ENCODE measurements at places on chromosomes 11 and 22.
A peak's percentile ranks its signal among the peaks of the same experiment; 100 is the strongest.

DNA sequence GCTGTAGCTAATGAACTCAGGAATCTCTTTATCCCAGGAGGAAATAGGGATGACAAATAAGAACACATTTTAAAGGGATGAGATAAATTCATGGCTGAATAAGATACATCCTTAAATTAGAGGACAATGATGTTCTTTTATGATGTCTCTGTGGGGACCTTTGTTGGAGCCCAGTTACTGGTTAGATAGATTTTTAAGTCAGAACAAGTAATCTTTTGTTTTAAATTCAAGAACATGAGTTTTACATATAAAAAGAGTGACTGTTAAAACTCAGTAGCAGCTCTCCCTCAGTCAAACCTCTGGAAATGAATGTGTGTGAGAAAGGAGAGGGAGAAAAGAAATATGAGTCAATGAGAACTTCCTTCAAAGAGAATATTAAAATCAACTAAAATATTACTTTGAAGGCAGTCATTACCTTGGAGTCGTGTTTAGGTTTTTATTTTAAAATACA lies 241.6 kb downstream of the SWAP70 start:
- DNase-seq = no peak

GRCh38 chr11:19886498-19886897 lies 173.9 kb downstream of the NAV2 start:
- DNase-seq = no peak

DNA sequence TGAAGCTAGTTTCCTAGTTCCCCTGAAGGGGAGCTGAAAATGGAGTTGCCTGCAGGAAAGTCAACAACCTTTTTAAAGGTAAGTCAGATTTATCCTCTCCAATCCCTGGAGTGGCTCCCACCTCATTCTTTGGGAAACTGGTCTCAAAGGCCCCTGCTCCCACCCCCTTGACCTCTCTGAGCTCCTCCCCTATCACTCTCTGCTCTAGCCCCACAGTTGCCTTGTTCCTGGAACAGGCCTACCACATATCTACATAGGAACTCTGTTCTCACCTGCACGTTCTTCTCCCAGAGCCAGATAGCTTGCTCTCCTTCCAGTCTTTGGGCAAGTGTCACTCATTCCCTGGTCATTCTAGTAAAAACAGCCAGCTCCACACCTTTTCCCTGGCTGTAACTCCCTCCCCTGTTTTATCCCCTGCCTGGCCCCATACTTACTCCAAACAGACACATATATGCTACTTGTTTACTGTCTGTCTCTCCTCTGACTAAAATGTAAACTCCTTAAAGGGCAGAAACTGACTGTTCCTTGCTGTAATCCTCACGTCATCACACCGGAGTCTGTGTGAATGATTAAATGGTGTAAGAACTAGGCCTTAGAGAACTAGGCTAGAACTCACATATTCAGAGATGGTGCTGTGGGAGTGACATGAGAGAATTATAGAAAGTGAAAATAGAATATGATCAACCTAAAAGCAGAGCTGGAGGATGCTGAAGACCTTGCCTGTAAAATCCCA lies 53.3 kb downstream of the TCF20 start:
- DNase-seq = no peak

GRCh38 chr11:108973402-108974162 lies 308.7 kb downstream of the DDX10 start:
- no peak for DNase-seq

GRCh38 chr22:31235081-31235480 lies 23.0 kb downstream of the LIMK2 start:
- DNase-seq = no peak

GRCh38 chr22:11627436-11627797 lies 3900.6 kb upstream of the OR11H1 start:
- DNase-seq = no peak

DNA sequence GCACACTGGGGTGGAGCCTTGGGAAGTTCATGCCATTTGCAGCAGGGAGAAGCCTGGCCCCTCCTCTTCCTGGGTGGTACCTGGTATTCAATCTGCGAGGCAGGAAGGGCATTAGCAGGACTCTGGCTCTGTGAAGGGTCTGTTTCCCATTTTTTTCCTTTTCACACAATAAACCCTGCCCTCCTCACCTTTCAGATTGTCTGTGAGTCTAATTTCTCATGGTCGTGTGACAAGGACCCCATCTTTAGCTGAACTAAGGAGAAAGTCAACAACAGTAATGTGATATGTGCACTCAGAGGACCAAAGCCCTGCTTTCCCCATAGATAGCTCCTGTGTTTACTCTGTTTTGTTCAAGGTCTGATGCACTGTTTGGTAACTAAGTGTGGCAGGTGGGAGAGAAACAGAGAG lies 26.6 kb upstream of the CASP4 start:
- no peak for DNase-seq

- DNase-seq = no peak
These were observed 239.0 kb upstream of the PDGFD start for GRCh38 chr11:104402812-104403521.

DNA sequence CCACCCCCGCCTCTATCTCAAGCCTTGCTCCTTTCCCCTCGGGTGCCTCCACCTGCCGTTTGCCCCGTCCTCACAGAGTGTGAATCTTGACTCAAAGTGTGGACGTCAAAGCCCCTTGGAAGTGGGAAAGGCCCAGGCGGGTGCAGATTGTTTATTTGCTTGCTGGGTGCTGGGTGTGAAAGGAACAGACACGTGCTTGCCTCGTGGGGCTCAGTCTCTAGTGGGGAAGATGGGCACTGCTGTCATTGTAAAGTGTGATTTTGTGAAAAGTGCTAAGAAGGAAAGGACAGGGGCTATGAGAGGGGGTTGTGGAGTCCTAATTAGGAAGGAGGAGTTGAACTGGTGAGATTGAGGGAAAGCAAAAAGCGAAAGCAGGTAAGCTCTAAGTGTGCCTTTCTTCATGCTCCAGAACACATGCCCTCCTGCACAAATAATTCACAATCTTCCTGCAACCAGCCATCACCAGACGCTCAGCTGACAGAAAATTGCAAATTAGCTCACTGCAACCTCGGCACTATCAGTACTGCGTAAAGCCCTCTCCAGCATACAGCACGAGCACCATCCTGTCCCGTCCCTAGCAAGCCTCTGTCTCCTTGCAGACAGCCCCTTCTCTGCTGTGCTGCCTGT lies 9.7 kb upstream of the GCAT start:
- DNase-seq = no peak

DNA sequence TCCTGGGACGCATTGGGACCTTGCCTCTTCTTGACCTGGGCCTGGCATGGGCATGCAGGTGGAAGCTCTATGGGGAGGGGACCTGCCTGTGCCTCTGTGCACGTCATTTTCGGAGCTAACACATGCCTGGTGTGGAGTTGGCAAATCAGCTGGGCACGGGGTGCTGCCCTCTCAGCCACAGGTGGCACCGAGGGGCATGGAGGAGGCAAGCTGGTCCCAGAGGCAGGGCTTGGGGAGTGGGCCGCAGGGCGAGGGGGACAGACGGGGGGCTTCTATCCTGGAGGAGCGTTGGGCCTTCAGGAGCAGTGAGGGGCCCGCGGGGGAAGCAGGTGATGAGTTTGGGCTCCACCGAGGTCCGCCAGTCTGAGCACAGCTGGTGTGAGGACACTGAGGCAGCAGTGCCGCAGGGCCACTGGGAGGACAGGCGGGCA lies 362.0 kb downstream of the TBC1D22A start:
- no peak for DNase-seq

GRCh38 chr11:1699771-1700170 lies 2.8 kb downstream of the KRTAP5-6 start:
- no peak for DNase-seq

- no peak for DNase-seq
These were observed 61.1 kb downstream of the MIAT start for GRCh38 chr22:26718488-26718887.

GRCh38 chr11:26847459-26847858 lies 125.6 kb upstream of the SLC5A12 start:
- DNase-seq = peak; percentile 78

DNA sequence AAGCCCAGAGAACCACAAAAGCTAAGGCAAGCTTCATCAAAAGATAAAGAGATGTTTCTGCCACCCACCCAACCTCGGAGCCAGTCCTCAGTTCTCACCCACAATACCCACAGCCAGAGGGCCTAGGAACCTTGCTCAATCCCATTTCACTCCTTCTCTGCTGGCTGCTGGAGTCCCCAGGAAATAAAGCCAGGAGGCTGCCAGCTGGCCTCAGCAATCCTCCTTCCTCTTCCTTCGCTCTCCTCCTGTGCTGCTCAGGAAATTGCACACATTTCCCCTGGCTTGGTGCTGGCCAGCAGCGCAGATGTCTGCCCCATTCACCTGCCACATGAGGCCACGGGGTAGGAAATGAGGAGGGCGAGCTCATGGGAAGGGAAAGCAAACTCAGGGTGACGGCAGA lies 91.8 kb upstream of the LDLRAD3 start:
- peak; percentile 71 for DNase-seq

DNA sequence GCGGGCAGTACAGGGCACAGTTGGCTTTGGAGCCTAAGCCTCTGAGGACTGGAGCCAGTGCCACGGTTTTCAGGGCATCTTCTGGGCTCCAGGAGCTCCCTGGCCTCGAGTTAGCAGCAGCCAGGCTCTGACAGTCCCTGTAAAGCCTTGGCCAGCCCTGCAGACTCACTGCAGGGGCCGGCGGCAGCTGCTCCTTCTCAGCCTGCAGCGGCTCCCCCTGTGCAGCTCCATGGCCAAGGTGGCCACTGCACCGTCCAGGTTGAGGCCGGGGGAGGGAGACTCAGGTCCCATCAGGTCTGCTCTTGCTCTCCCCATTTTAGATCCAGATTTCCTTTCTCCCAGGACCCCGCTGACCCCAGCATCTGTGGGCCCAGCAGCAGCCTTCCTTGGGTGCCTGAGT lies 1461.1 kb downstream of the BRD1 start:
- peak; percentile 43 for DNase-seq

DNA sequence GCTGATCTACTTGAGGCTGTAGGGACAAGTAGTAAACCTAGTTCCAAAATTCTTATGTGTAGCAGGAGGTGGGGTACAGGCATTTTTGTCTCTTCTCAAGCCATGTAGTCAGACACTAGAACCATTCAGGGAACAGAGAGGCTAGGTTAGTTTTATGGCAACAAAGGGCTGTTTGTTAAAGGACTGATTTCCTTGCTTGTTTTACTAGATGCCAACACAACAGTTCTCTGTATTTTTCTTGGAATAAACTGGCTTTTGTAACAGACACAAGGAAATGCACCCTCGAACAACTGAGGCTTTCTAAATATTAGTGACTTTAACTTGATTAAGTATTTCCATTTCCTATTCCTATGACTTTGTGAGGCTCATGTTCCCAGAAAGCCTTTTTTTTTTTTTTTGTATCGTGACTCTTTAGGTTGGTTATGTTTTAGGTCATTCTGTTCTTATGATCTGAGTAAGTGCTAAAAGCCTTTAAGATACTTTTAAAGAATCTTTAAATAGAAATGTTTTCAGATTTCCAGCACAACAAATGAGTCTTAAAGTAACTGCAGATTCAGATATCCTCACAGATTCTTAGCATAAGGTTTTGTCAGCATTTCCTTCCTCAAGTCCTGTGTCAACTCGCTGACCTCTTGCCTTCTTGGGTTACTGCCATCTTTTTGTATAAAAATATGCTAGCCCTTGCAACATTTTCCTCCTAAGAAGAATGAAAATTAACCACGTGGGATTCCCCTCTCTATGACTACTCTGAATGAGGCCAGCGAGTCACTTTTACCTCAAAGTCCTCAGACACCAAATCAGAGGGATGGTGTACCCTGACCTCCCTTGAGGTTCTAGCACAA lies 92.5 kb downstream of the CCDC83 start:
- no peak for DNase-seq

DNA sequence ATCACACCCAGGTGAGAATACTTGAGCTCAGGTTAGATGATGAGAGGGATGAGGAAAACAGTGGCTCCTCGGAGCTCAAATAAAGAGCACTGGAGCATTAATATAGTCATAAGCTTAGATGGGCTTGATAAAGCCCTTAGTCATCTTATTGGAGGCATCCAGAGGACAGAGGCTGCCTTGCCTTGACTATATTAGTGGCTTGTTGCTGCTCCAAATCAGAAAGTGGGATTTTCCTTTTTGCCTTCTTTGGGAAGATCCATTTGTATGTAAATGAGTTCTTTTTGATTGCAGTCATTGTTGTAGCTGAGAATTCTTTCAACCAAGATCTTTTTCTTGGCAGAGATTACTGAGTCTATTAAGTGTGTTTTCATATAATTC lies 18.9 kb downstream of the ADM start:
- no peak for DNase-seq

- no peak for DNase-seq
These were observed 18.4 kb downstream of the PTDSS2 start for GRCh38 chr11:468493-468892.

DNA sequence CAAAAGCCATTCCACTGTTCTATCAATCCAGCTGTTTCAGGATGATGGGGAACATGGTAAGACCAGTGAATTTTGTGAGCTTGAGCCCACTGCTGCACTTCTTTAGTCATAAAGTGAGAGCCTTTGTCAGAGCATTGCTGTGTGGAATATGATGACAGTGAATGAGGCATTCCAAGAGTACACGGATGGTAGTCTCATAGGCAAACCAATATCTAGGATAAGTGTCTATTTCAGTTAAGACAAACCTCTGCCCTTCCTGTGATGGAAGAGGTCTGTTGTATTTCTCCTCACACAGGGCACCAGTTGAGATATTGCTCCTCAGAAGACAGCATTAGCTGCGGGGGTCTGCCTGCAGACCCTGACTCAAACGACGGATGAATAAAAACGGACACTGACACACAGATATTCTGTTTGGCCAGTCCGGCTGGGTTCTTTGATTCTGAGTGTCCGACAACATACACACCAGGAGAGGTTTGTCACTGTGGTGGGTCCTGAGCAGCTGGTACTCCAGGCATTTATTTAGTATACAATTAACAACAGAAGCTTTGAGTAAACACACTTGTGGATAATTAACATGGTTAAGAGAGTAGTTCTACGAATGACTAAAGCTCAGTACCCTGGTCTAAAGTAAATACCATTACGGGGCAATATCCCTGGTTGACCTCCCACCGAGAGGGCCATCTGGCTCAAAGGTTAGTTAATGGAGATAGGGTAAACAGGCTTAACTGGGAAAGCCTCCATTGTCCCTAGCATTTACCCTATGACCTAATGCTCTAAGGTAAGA lies 121.7 kb downstream of the ZNF280B start:
- no peak for DNase-seq

- DNase-seq = peak; percentile 92
These were observed at the start of gene UFD1 for GRCh38 chr22:19478901-19479354. TSS of gene UFD1 (minus strand) at chr22:19479193. CDS start at chr22:19479085, 108 bp downstream.

DNA sequence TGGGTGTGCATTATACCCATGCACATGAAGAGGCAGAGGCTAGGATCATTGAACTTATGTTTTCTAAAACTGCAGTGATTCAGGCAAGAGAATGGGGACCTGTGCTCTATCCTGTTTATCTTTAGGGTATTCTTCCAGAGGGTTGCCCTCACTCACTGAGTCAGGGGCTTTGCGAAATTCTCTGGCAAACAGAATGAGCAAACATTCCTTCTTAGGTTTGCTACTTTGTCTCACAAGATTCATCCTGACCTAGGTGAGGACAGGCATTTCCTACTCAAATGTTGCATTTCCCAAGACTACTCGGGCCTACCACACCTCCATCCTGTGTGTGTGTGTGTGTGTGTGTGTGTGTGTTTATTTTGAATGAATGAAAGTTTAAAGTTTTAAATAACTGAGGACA lies 2.7 kb upstream of the EIF3M start:
- no peak for DNase-seq

- no peak for DNase-seq
These were observed 20.2 kb downstream of the ST3GAL4 start for GRCh38 chr11:126375726-126376125.

GRCh38 chr11:105361651-105362050 lies 222.1 kb upstream of the CARD18 start:
- DNase-seq = no peak
